Skeletal muscle tissue (tissue), 5 donors: ENCODE measurements at places on chromosomes 3 and 15. TPM values are rescaled to one million over a fixed set of nuclear protein-coding genes. Genes with fewer than 3 reads are reported as not detected.

Gene CPNE9
- 0.52 TPM for total RNA-seq

Gene AHSG
- 0.52 TPM for total RNA-seq

Gene EPHB3
- total RNA-seq = 27.7 TPM

Gene IQCB1
- 16.2 TPM for total RNA-seq

Gene LRRN1
- total RNA-seq = 19.8 TPM

Gene NUP210
- 3.7 TPM for total RNA-seq

Gene BUB1B
- total RNA-seq = 8.4 TPM

Gene LIPC
- total RNA-seq = under 0.01 TPM

Gene ANKRD34C
- not detected for total RNA-seq

Gene IMPG2
- total RNA-seq = 2.6 TPM

Gene SPINK8
- not detected for total RNA-seq

Gene SSR3
- 71.5 TPM for total RNA-seq
